ENCODE measurements at places on chromosomes 3 and 15. TPM values are rescaled to one million over a fixed set of nuclear protein-coding genes. Genes with fewer than 3 reads are reported as not detected.

Gene PLCB2
- total RNA-seq: 440 TPM

Gene SAMMSON
- total RNA-seq: not detected

Gene CLDN16
- not detected for total RNA-seq

Gene GPR149
- not detected for total RNA-seq
